Effector memory CD8-positive, alpha-beta T cell (primary cell): ENCODE measurements at places on chromosomes 11 and 22.

GRCh38 chr22:31577711-31578110 is 81.4 kb downstream of the SFI1 start:
- no peaks in the 10 kb centered on the region for H3K27me3 ChIP-seq
- peak overlapping the region; percentile 16 for H3K27ac ChIP-seq
- peaks cover 74% of the 10 kb centered on the region for H3K36me3 ChIP-seq
- DNase-seq = no peak
- H3K4me1 ChIP-seq = peaks cover 9% of the 10 kb centered on the region

GRCh38 chr11:76107971-76108370 is 98.3 kb downstream of the WNT11 start:
- no peak overlapping the region for H3K27ac ChIP-seq
- H3K4me1 ChIP-seq = no peaks in the 10 kb centered on the region
- H3K36me3 ChIP-seq = peaks cover 3% of the 10 kb centered on the region
- no peak for DNase-seq

GRCh38 chr11:40306938-40307548 is 1152.4 kb downstream of the LRRC4C start:
- no peak overlapping the region for H3K27ac ChIP-seq
- no peak for DNase-seq
- no peak overlapping the region for H3K4me3 ChIP-seq
- H3K27me3 ChIP-seq = no peaks in the 10 kb centered on the region
- H3K36me3 ChIP-seq = no peaks in the 10 kb centered on the region
- no peaks in the 10 kb centered on the region for H3K4me1 ChIP-seq

DNA sequence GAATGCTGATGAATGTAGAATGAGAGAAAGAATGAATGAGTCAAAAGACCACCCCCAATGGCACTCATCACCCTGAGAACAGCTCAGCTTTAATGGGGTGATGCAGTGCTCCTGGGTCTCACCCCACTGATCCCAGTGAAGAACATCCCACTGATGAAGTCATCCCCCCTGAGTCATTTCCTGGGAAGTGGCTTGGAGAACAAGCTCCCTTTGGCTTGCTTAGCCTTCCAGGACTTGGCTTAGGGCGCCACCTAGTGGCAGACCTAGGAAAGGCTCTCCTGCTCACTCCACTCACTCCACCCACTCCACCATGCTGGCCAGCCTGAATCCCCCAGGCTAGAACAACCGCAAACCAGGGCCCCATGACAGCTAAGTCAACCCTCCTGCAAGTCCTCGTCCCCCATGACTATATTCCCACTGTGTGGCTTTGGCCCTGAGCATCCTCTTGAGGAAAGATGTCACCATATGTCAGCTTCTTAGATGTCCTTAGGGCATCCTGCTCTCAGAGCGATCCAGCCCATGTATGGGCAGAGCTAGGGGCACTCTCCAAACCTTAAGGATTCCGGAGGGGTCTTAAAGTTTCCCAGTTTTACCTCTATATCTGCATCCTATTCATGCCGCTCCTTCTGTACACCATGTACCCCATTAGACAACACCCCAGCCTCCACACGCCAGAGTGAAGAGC is 17.8 kb upstream of the TMPRSS13 start:
- peaks cover 6% of the 10 kb centered on the region for H3K36me3 ChIP-seq
- H3K4me1 ChIP-seq = peaks cover 53% of the 10 kb centered on the region
- H3K27me3 ChIP-seq = no peaks in the 10 kb centered on the region

DNA sequence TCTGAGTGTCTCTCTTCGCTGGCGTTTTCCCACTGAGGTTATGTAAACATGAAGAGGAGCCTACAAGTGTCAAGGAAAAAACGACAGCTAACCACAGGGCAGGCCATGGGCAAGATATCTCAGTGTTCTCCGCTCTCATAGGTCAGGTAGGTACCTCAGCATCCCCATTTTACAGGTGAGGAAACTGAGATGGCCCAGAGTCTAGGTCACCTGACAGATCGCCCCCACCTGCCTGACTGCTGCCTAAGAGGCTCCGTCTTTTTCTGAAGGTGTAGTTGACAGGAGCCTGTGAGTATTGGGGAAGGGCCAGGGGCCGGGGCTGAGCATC is 847 bp upstream of the NDUFA6 start:
- DNase-seq = no peak
- H3K36me3 ChIP-seq = peaks cover 29% of the 10 kb centered on the region
- H3K4me3 ChIP-seq = peak overlapping the region; percentile 97
- H3K27ac ChIP-seq = peak overlapping the region; percentile 98

DNA sequence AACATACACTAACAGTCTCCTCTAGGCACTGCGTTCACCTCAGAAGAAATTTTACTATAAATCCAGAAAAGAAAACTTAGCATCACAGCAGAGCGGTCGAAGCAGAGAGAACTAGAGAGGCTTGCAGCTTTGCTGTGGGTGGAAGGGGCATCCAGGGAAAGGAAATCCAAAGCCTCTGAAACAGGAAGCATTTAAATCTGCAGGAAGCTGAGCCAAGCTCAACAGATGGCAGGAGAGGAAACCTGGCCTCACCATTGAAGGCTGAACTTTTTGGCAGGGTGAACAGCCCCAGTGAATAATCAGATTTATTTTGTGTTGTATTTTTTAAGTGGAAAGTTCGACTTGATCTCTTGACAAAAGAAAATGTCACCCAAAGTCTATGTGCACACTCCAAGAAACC is 858.1 kb downstream of the OPCML start:
- H3K27me3 ChIP-seq = no peaks in the 10 kb centered on the region
- no peak overlapping the region for H3K27ac ChIP-seq
- no peaks in the 10 kb centered on the region for H3K36me3 ChIP-seq
- no peaks in the 10 kb centered on the region for H3K4me1 ChIP-seq

GRCh38 chr11:19873730-19874129 is 161.1 kb downstream of the NAV2 start:
- H3K36me3 ChIP-seq = peaks cover 3% of the 10 kb centered on the region
- peaks cover 1% of the 10 kb centered on the region for H3K4me1 ChIP-seq
- H3K27ac ChIP-seq = no peak overlapping the region
- no peak overlapping the region for H3K4me3 ChIP-seq

- H3K4me3 ChIP-seq = no peak overlapping the region
- no peak for DNase-seq
- peaks cover 2% of the 10 kb centered on the region for H3K4me1 ChIP-seq
- H3K27me3 ChIP-seq = peaks cover 72% of the 10 kb centered on the region
- H3K36me3 ChIP-seq = no peaks in the 10 kb centered on the region
Observed at GRCh38 chr22:19619144-19620009, 94.9 kb upstream of the SEPTIN5 start.

GRCh38 chr11:17822401-17822781 is 87.8 kb downstream of the KCNC1 start:
- no peak overlapping the region for H3K4me3 ChIP-seq
- peaks cover 3% of the 10 kb centered on the region for H3K36me3 ChIP-seq
- no peaks in the 10 kb centered on the region for H3K27me3 ChIP-seq
- no peak overlapping the region for H3K27ac ChIP-seq

GRCh38 chr11:79374727-79375126 is 66.1 kb downstream of the TENM4 start:
- H3K27ac ChIP-seq = no peak overlapping the region
- no peaks in the 10 kb centered on the region for H3K4me1 ChIP-seq
- H3K36me3 ChIP-seq = no peaks in the 10 kb centered on the region
- H3K27me3 ChIP-seq = no peaks in the 10 kb centered on the region
- H3K4me3 ChIP-seq = no peak overlapping the region

GRCh38 chr22:22787151-22787550 is 100.5 kb upstream of the IGLL5 start:
- H3K27me3 ChIP-seq = no peaks in the 10 kb centered on the region
- H3K4me3 ChIP-seq = peak overlapping the region; percentile 41
- H3K36me3 ChIP-seq = peaks cover 6% of the 10 kb centered on the region
- no peak for DNase-seq
- H3K27ac ChIP-seq = peak overlapping the region; percentile 96
- H3K4me1 ChIP-seq = peaks cover 57% of the 10 kb centered on the region

GRCh38 chr11:530960-531831 is 4.2 kb downstream of the HRAS start:
- peaks cover 19% of the 10 kb centered on the region for H3K36me3 ChIP-seq
- H3K27me3 ChIP-seq = no peaks in the 10 kb centered on the region
- no peak overlapping the region for H3K4me3 ChIP-seq
- peaks cover 2% of the 10 kb centered on the region for H3K4me1 ChIP-seq
- no peak for DNase-seq

DNA sequence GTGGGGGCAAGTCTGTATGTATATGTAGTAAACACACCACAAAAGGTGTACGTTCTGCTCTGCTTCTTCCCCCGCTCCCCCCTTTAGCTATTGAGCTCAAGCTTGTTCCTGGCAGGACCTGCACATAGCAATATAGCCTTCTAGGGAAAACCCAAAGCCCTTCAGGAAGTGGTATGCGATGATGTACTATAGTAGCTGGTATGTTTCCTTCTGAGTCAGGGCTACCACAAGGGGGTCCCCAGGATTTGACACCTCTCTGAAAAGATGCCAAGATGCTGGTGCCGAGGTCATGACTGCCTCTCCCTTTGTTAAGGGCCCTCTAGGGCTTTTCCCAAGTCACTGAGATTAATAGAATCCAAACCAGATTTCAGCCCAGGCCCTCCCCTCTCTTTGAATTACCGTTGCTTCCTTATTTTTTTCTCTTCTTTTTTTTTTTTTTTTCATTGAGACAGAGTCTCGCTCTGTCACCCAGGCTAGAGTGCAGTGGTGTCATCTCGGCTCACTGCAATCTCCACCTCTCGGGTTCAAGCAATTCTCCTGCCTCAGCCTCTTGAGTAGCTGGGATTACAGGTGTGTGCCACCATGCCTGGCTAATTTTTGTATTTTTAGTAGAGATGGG is 268.4 kb downstream of the ETS1 start:
- peak overlapping the region; percentile 64 for H3K4me3 ChIP-seq
- peak; percentile 67 for DNase-seq
- H3K27ac ChIP-seq = peak overlapping the region; percentile 94
- no peaks in the 10 kb centered on the region for H3K27me3 ChIP-seq
- H3K36me3 ChIP-seq = peaks cover 13% of the 10 kb centered on the region
- H3K4me1 ChIP-seq = peaks cover 69% of the 10 kb centered on the region

- peaks cover 5% of the 10 kb centered on the region for H3K36me3 ChIP-seq
- H3K4me3 ChIP-seq = no peak overlapping the region
- peaks cover 15% of the 10 kb centered on the region for H3K4me1 ChIP-seq
- no peak for DNase-seq
- H3K27ac ChIP-seq = no peak overlapping the region
- H3K27me3 ChIP-seq = no peaks in the 10 kb centered on the region
Observed at GRCh38 chr11:62341588-62341987, 4.3 kb downstream of the ASRGL1 start.

GRCh38 chr11:111299101-111300026 is 1.0 kb downstream of the POU2AF3 start:
- no peak overlapping the region for H3K27ac ChIP-seq
- no peaks in the 10 kb centered on the region for H3K36me3 ChIP-seq
- peaks cover 54% of the 10 kb centered on the region for H3K27me3 ChIP-seq
- H3K4me1 ChIP-seq = no peaks in the 10 kb centered on the region
- DNase-seq = no peak

- peaks cover 3% of the 10 kb centered on the region for H3K36me3 ChIP-seq
- H3K4me3 ChIP-seq = no peak overlapping the region
Observed at GRCh38 chr11:45104006-45104789, 42.2 kb upstream of the PRDM11 start.

- DNase-seq = no peak
- peaks cover 4% of the 10 kb centered on the region for H3K36me3 ChIP-seq
- H3K4me3 ChIP-seq = no peak overlapping the region
- peak overlapping the region; percentile 51 for H3K27ac ChIP-seq
- H3K27me3 ChIP-seq = no peaks in the 10 kb centered on the region
- peaks cover 3% of the 10 kb centered on the region for H3K4me1 ChIP-seq
Observed at GRCh38 chr22:44091021-44091721, 67.1 kb downstream of the PARVB start.

DNA sequence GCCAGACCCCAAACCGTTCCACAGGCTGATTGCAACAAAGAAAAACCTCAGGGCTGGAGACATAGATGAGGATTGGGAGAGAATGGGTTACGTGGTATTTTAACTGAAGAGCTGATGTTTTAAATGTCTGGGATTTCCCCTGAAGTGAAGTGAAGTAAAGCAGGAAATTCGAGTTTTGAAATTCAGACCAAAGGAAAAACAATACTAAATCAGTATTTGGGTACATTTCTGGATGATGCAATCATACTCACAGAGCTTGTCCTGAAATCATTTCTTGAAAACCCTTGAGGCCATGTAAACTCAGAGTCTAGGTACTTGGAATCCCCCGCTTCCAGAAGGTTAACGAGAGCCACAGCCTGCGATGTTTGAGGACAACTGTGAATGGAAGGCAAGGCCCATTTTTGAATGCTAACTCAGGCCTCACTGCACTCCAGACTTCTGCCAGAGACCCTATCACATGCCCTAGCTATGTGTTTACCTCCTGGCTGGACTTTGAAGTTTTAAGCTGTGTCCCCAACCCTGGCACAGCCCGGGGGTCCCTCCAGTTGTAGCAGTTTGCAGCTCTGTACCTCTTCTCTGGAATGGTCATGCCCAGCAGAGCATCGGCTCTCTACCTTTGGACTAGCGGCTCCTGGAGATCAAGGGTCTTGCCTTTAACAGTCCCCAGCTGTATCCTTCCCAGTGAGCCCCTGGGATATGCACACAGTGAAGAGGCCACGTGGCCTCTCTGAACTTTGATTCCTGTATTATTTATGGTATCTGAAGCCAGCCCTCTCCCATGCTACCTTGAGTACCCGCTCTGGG is 5.4 kb upstream of the FTH1 start:
- no peak overlapping the region for H3K4me3 ChIP-seq
- DNase-seq = no peak
- peaks cover 20% of the 10 kb centered on the region for H3K36me3 ChIP-seq
- H3K4me1 ChIP-seq = peaks cover 17% of the 10 kb centered on the region

GRCh38 chr22:23688121-23688520 is 2.7 kb upstream of the RGL4 start:
- H3K27ac ChIP-seq = no peak overlapping the region
- H3K36me3 ChIP-seq = peaks cover 10% of the 10 kb centered on the region
- no peaks in the 10 kb centered on the region for H3K4me1 ChIP-seq
- H3K4me3 ChIP-seq = no peak overlapping the region
- no peaks in the 10 kb centered on the region for H3K27me3 ChIP-seq
